ENCODE measurements at places on chromosomes 16 and 17.

GRCh38 chr16:65510850-65511249, 389.0 kb upstream of the CDH11 start:
- DNase-seq: no peak

DNA sequence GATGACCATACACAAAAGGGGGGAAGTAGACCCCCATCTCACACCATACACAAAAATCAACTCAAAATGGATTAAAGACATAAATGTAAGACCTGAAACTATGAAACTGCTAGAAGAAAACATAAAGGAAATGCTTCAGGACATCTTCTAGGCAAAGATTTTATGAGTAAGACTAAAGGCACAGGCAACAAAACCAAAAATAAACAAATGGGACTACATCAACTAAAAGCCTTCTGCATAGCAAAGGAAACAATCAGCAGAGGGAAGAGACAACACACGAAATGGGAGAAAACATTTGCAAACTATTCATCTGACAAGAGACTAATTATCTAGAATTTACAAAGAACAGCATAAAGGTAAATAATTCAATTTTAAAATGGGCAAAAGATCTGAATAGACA, 152.1 kb downstream of the AXIN2 start:
- no peak for DNase-seq

- DNase-seq: no peak
Measured at GRCh38 chr16:27781981-27782880, 232.3 kb downstream of the KATNIP start.

GRCh38 chr17:77778636-77779489, 179.6 kb upstream of the TNRC6C start:
- DNase-seq: no peak

DNA sequence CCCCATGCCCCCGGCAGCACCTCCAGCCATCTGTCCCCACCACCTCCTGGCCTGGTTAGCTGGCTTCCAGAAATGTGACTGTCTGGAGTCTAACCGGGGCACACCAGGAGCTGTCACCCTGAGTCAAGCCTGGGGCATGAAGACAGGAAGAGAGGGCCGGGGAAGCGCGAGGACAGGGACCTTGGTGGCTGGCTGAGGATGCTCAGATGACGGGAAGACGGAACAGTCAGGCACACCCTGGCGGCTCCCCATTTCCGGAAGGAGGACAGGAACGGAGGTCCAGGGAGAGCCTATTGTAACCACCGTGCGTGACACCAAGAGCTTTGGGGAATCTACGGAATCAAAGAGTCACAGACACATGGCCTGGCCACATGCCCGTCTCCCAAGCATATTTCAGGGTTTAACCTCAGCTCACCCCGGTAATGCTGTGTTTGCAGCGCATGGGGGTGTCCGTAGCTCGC, 51.7 kb downstream of the SDK2 start:
- peak; percentile 6 for DNase-seq

GRCh38 chr17:75308732-75309629, 19.7 kb upstream of the SLC25A19 start:
- peak; percentile 39 for DNase-seq

GRCh38 chr16:79264237-79265109, 336.1 kb downstream of the MAF start:
- peak; percentile 94 for DNase-seq

GRCh38 chr16:51821527-51821926, 670.5 kb upstream of the SALL1 start:
- no peak for DNase-seq

DNA sequence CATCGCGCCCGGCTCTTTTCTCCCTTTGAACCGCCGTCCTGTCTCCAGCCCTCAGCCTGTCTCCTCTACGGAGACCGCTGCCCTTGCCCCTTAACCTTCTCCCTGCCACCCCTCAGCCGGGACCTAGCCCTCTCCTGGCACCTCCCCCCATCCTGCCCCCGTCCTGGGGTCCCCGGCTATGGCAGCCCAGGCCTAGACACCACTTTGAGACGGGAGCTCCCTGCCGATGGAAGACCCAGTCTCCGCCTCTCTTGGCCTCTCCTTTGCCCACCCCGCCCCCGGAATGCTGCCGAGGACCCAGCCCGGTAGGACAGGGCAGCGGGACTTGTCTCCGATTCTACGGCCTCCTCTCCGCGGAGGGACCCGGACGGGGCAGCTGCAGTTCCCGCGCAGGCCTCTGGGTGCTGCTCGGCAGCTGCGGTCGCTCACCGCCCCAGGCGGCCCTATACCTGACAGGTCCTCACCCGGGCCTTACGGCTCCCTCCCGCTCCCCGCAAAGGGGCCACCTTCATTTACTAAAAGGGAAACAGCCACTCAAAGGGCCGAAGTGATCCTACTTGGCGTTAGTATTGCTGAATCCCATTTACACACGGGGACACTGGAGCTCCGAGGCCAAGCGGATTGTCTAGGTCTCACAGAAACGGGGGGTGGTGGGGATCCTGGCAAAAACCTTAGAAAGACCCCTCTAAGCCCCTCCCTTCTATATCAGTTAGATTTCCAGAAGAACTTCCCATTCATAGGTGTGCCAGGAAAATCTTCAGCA, 32.6 kb upstream of the TAC4 start:
- peak; percentile 75 for DNase-seq

DNA sequence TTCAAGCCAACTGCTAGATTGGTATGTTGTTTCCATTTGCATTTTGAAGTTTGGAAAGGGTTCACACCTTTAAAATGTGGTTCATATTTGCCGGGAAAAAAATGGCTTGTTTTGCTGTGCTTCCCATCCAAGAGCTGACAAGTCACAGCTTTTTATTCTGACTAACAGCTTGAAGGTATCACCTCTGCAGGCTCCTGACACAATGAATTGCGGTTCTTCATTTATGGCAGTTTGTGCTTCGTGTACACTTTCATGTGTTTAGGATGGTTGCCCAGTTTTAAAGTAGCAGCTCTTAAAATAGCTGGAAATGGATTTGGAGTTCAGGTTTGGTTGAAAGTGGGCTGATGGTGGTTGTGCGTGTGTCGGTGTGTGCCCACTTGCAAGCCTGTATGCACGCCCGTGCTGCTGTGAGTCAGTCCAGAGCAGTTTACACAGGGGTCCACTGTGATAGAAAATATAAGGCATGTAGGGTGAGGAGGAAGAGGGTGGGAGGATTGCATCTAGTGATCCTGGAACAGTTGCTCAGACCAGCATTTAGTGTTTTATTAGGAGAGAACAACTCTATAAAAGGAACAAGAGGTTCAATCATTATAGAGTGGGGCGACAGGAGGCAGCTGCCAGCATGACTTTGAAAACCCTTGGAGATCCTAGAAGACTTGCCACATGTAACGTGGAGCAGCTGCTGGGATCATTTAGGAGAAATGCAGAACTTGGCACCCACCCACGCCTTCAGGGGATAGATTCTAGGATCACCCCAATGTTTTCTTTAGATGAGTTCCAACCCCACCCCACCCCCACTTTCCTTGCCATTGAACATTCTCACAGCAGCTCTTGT, 108.0 kb upstream of the TBX2 start:
- DNase-seq: no peak

- DNase-seq: no peak
Measured at GRCh38 chr17:35870906-35871819, 2.5 kb upstream of the HEATR9 start.

GRCh38 chr16:50776037-50776436, 34.2 kb downstream of the CYLD start:
- DNase-seq: no peak

GRCh38 chr16:56192986-56193945, 2.0 kb downstream of the GNAO1 start:
- DNase-seq: no peak

- DNase-seq: peak; percentile 58
Measured at GRCh38 chr17:63881935-63882601, at the start of gene GH2. Gene GH2, minus strand, starts transcription at chr17:63881944. Its CDS starts 143 bp downstream, at chr17:63881801.

DNA sequence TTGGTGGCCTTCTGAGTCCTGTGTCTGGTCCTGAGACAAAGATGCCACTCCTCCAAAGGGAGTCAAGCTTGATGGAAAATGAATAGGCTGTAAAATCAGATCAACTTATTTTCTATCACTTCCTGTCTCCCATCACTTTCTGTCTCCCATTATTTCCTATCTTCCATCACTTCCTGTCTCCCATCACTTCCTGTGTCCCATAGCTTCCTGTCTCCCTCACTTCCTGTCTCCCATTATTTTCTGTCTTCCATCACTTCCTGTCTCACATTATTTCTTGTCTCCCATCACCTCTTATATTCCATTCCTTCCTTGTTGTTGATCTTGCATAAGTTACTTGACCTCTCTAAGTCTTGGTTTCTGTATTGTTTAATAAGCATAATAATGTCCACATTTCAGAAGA, 418.5 kb upstream of the EEF2KMT start:
- DNase-seq: no peak

GRCh38 chr17:75504347-75505151, 10.8 kb downstream of the CASKIN2 start:
- peak; percentile 44 for DNase-seq

- no peak for DNase-seq
Measured at GRCh38 chr16:74771656-74772315, 2.8 kb downstream of the FA2H start.

DNA sequence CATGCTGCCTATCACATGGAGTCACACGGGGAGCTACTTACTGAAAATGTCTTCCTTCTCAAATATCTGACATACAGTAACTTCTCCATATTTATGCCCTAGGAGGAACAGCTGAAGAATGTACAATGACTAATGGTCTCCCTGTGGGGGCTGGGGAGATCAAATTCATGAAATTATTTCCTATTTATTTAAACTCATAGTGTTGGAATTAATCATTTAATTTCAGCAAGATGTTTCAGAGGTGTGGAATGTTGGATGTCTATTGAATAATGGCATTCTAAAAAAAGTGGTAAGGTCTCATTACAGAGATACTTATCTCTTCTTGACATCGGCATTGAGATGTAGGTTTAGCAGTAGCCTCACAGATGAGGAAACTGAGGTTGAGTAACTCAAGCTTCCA, 214.3 kb upstream of the CDH11 start:
- no peak for DNase-seq

DNA sequence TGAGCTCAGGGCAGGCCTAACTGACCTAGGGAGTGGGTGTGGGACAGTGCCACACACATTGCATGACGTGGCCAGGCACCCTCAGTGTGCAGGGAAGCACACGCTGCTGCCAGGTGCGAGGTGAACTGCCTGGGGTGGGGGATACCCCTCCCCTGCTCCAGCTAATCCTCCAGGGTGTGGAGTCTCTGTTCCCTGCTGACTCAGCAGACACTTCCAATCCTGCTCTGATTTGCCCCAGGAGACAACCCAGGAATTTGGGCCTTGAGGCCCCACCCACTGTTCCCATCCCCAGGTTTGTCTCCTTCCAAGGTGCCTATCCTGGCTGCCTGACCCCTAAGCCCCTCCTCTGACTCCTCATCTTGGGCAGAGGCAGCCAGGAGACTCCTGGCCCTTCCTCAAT, 10.7 kb downstream of the DLX3 start:
- DNase-seq: no peak

GRCh38 chr17:266701-267667, 85.5 kb upstream of the DOC2B start:
- DNase-seq: no peak

DNA sequence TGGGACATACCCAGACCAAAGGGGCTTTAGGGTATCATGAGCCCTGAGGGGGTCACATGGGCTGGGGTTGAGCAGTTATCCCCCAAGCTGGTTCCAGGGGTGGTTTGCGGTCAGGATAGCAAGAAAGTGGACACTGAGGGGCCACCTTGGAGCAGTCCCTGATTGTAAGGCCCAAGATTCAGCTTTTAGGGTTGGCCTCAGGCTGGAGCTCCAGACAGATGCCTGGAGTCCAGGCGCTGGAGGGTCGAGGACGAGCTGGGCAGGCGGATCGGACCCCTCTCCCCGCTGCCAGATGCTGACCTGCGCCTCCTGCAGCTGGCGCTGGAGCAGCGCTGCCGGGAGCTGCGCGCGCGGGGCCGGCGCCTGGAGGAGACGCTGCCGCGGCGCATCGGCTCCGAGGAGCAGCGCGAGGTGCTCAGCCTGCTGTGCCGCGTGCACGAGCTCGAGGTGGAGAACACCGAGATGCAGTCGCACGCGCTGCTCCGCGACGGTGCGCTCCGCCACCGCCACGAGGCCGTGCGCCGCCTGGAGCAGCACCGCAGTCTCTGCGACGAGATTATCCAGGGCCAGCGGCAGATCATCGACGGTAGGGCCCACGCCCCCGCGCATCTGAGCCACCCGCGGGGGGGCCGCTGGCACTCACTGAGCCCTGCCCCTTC, 10.0 kb downstream of the BTBD17 start:
- no peak for DNase-seq

- no peak for DNase-seq
Measured at GRCh38 chr17:79276821-79277220, 202.2 kb downstream of the ENGASE start.

DNA sequence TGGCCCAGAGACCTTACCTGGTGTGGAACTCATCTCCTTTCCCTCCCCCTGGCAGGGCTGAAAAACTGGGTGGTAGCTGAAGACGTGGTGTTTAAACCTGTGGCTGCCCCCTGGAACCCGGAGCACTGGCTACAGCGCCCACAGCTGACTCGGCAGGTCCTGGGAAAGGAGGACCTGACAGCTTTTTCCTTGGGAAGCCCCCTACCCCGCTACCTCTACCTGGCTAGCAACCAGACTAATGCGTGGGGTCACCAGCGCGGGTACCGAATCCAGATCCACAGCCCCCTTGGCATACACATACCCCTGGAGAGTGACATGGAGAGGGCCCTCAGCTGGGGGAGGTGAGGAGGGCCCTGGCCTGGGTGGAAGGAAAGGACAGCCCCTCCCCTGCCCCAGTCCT, 2.0 kb upstream of the AOC3 start:
- no peak for DNase-seq

DNA sequence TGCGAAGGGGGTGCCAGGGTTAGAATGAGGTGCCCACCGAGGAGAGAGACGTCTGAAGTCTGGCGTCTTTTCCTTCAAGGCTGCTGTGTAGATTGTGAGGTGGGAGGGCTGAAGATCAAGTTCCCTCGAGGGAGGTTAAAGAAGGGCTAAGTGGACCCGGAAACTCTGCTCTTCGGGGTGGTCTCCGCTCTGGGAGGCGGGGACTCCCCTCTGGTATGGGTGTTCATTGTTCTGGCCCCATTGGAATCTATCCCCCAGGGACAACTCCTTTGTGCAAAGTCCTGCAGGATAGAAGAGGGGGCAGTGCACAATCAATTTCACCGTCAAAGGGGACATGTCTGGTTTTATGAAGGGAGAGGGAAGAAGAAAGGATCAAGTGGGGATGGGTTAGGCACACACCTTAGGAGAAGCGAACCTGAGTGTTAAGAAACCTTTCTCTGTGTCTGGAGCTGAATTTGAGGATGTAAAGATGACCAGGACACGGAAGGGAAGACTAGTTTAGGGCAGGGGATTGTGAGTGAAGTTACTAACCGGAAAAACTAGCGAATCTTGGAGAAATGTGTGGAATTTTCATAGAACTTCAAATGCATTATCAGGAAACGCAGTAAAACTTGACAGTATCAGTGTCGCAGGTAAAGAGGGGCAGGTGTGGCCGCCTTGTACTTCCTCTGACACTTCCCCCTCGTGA, 809 bp upstream of the RAB34 start:
- no peak for DNase-seq

- peak; percentile 57 for DNase-seq
Measured at GRCh38 chr16:19765860-19766553, 47.9 kb downstream of the IQCK start.

DNA sequence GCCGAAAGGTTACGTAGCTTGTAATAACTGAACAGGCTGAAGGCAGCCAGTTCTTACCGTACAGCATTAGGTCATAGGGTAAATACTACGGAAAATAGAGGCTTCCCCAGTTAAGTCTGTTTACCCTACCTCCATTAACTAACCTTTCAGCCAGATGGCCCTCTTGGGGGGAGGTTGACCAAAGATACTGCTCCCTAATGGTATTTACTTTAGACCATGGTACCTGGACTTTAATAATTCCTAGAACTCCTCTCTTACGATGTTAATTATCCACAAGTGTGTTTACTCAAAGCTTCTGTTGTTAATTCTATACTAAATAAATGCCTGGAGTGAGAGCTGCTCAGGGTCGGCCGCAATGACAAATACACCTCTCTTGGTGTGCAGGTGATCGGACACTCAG, 9.8 kb upstream of the ADAT1 start:
- DNase-seq: no peak

Measured in suppressor macrophage treated with lipopolysaccharide for 4 hours (primary cell).